ENCODE measurements at places on chromosomes 12 and 14.

DNA sequence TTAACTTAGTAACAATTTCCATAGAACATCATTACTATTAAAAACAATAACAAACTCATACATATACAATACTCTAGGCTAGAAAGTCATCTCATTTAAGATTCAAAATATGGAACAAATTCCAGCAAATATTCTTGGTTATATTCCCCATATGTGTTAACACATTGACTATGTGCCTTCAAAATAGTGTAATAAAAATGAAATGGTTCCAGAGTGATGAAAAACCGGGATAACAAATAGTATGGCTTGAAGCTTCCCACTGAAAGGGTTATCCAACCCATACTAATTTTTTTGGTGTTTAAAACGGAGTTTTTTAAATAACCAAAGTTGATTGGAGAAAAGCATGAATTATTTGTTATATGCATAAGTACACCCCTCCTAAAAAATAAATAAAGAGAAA lies 5.3 kb downstream of the LRIG3 start:
- no peak for DNase-seq

- no peak for DNase-seq
Observed at GRCh38 chr14:101772770-101773169, 11.3 kb downstream of the PPP2R5C start.

DNA sequence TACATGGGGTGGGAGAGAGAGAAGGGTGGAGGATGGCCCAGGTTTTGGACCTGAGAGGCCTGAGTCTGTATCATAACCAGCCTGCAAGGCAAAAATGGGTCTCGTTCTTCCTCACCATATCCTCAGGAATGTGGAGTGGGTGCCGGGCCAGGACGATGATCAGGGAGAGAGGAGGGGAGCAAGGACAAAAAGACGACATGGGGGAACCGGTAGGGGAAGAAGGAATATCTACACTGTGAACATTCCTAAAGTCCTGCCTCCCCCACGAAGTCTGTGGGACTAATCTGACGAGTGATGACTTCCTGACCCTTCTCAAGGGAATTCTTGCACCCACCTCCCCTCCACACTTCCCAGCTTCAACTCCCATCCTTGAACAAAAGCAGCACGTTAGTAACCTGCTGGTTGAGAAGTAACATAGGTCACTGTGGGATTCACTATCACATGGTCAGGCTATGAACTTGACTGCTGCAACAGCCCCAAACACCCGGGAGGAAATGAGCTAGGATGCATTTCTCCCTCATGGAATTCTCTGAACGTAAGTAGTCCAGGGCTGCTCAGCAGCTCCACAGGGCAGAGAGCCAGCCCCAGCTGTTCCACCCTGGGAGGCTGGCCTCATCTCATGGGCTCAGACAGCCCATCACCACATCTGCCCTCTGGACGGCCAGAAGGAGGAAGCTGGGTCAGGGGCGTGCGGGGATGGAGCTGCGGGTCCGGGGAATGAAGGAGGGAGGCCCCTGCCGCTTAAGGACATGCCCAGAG lies 36.8 kb upstream of the VWF start:
- no peak for DNase-seq

GRCh38 chr12:53067993-53068770 lies 11.0 kb downstream of the SPRYD3 start:
- no peak for DNase-seq

All from left kidney (tissue), 8 donors.